ENCODE measurements at places on chromosomes 1 and 21.
A peak's percentile ranks its signal among the peaks of the same experiment; 100 is the strongest.

DNA sequence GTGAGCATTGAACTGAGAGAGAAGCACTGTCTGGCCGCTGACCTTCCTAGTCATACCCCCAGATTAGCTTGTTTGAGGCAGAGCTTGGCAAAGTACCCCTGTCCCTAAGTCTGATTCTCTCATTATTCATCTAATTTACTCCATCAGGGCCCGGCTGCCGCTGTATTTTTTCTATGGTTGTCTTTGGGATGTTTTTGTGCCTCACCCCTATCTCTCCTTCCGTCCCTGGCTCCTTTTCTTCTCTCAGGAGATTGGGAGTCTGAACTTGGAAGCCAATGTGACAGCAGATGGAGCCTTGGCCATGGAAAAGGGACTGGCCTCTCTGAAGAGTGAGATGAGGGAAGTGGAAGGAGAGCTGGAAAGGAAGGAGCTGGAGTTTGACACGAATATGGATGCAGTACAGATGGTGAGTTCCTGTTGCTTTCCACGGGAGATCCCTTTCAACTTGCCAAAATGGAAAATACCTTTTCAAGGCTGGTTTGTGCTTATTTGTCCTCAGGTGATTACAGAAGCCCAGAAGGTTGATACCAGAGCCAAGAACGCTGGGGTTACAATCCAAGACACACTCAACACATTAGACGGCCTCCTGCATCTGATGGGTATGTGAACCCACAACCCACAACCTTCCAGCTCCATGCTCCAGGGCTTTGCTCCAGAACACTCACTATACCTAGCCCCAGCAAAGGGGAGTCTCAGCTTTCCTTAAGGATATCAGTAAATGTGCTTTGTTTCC, 53.9 kb downstream of the LAMC2 start:
- DNase-seq: no peak

DNA sequence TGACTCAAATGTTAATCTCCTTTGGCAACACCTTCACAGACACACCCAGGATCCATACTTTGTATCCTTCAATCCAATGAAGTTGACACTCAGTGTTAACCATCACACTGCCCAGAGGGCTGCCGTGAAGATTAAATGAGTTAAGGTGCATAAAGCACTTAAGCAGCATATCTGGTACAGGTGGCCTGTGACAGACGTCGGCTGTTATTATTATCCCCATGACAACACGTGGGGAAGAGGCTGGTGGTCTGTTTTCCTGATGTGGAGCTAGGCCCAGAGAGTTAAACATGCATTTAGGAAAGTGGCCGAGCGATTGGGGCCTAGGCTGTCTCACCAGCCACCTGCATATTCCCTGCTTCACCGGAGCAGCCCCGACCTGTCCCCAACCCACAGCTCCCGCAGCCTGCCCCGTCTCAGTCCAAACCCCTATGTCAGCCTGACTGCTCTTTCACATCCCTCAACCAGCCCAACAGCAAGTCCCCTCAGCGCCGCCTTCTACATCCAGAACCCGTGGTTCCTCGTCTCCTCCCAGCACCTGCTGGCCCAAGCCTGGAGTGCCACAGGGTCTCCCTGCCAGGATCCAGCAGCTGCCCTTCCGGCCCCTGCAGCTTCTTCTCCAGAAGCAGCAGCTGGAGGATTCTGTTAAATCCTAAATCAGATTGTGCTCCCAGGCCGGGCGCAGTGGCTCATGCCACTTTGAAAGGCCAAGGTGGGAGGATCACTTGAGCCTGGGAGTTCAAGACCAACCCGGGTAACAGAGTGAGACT, 77.9 kb downstream of the FBXO2 start:
- DNase-seq: no peak

GRCh38 chr21:45918835-45919447, 62.6 kb upstream of the COL6A1 start:
- DNase-seq: no peak

DNA sequence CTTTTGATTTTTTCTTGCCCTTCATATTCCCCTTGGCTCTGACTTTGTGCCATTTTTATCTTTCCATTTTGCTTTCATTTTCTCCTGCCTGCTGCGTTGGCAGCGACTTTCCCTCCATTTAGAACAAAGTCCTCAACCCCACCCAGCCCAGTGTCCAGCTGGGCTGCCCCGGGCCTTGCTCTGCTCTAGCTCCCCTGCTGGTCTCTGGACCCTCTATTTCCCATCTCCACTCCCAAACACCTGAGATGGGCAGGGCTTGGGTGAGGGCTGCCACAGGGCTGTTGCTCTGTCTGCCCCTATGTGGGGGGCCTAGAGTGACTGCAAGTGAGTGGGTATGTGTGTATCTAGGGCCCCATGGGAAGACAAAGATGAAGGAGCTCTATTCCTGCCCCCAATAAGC, 7.3 kb upstream of the ADAM15 start:
- DNase-seq: no peak

- DNase-seq: no peak
Observed at GRCh38 chr21:38351176-38351959, 94.6 kb downstream of the KCNJ15 start.

GRCh38 chr1:174872615-174873058, 127.1 kb upstream of the CACYBP start:
- no peak for DNase-seq

DNA sequence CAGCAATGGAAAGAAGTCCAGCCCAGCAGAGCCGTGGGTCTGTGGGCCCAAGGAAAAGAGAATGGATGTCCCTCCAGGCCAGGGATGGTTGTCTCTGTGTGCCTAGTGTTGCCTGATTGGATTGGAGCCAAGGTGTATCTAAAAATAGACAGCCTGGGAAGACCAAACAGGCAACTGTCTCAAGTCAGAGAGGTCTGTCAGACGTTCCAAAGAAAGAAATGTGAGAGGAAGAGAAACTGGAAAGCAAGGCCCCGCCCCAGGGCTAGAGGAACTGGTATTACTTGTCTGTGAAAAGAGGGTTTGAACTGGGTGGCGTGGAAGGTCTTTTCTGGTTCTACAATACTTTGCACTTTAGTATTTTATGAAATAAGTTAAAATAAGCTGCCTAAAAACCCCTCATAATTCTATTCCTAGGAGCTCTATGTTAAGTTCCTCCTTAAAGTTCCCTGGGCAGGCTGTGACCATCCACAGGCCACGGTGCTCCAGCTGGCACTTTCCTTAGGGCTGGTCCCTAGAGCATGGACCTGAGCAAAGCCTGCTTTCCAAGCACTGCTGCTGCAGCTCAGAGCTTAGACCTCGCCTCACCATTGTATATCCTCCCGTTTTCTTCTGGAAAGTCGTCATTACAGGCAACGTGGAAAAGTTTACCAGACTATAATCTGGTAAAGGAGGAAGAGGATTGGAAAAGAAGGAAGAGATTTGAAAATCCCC, 151.6 kb downstream of the DISC1 start:
- DNase-seq: no peak

- DNase-seq: no peak
Observed at GRCh38 chr1:67433837-67434236, 3.6 kb upstream of the SERBP1 start.

- DNase-seq: no peak
Observed at GRCh38 chr1:14215151-14215550, 383.3 kb upstream of the KAZN start.

DNA sequence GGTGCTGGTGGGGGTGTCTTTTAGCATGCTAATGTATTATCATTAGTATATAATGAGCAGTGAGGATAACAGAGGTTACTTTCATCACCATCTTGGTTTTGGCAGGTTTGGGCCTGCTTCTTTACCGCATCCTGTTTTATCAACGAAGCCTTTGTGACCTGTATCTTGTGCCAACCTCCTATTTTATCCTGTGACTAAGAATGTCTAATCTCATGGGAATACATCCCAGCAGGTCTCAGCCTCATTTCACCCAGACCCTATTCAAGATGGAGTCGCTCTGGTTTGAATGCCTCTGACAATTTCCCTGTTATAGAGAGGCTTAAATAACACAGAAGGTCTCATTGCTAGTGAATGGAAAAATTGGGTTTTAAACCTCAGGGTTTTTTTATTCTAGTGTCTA, 300.8 kb upstream of the PROX1 start:
- no peak for DNase-seq

GRCh38 chr1:180171691-180172090, 17.0 kb downstream of the QSOX1 start:
- no peak for DNase-seq

DNA sequence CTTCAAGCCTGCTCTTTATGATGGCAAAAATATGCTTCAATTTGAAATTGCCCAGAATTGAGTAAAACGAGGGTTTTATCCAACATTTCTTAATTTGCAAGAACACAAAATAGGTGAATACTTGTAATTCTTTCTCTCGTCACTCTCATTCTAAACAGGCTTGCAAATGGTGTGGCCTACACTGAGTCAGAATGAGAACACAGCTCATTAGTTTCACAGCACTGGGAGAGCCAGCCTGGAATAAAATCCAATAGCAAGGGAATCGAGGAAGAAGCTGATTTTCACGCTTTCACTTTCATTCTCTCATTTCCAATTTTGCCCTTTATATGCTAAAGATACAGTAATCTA, 537.5 kb downstream of the LTN1 start:
- no peak for DNase-seq

- DNase-seq: no peak
Observed at GRCh38 chr21:44301961-44302406, 2.1 kb downstream of the PFKL start.

- DNase-seq: no peak
Observed at GRCh38 chr1:40383488-40384412, 10.2 kb downstream of the SMAP2 start.

GRCh38 chr1:201762381-201762780, 66.6 kb upstream of the IPO9 start:
- DNase-seq: no peak

DNA sequence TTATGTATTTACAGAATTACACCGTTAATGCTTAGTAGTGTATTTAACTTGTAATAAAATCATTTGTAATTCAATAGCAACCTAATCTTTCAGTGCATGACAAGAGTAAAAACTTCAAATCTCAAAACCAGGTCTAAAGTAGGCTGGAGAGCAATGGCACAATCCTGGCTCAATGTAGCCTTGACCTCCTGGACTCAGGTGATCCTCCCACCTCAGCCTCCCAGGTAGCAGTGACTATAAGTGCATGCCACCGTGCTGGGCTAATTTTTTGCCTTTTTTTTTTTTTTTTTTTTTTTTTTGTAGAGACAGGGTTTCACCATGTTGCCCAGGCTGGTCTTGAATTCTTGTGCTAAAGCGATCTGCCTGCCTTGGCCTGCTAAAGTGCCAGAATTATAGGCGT, 11.3 kb downstream of the IPP start:
- no peak for DNase-seq

DNA sequence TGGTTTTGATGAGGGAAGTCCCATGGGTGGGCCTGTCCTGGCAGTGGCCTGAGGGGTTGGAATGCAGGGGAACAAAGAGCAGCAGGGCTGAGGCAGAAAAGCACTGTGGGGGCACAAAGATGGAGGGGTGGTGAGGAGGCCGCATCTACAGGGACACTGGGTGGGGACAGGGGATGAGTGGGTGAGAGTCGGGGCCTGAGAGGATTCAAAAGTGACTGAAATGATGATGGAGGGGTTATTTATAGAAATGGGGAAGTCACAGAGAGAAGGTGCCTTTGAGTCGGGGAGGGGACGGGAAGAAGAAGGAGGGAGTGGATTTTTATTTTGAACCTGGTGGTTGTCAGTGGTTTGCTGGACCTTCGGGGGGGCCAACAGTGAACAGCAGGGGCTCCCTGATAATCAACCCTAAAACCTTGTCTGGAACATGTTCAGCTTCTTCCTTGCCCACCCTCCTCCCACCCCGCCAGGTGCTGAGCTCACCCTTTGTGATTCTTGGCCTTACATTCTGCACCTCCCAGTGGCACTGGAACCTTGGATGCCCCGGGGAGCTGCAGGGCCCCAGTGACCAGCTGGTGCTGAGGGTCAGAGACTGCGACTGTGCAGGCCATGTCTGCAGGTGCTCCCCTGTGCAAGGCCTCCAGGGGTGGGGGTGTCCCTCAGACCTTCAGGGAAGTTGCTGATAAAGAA, 42.9 kb downstream of the IER5 start:
- no peak for DNase-seq

DNA sequence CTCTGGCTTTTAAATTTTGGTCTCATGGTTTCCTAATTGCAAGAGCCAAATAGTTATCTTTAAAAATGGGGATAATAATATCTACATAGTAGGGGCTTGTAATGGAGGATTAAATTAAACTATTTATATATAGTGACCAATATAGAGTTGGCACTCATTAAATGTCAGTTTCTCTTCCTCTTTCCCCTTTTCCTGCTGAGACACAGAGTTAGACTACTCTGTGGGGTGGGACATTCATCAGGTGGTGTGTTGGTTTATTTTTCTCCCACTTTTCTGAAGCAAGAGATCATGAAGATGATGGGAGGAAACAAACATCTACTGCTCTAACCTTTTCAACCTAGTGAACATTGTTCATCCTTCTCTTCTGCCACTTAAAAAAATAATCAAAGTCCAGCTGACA, 17.3 kb upstream of the RAP1A start:
- no peak for DNase-seq

- no peak for DNase-seq
Observed at GRCh38 chr1:182761396-182762395, 27.9 kb upstream of the NPL start.

DNA sequence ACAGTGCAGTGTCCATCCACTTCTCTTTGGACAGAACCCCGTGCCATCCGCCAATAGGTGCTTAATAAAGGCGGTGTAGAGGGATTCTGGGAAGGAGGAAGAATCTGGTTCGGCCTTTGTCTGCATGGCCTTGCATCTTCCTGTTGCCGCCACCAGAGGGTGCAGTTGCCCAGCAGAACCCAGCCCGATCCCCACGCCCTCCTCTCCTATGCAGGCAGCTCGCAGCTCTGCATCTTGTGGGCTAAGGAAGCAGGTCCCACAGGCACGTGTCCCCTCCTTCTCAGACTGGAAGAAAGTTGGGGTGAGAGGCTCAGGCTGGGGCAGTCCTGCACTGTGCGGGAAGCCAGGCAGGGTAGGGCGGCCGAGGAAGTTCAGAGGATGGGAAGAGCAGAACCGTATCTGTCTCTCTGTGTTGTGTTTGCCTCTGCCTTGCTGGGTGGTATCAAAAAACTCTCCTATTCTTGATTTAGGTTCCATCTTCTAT, 20.8 kb downstream of the NAV1 start:
- peak; percentile 39 for DNase-seq

- DNase-seq: peak; percentile 34
Observed at GRCh38 chr1:111739194-111739924, at the start of gene INKA2. Gene INKA2, minus strand, starts transcription at chr1:111739395. Its CDS starts 153 bp downstream, at chr1:111739242.

DNA sequence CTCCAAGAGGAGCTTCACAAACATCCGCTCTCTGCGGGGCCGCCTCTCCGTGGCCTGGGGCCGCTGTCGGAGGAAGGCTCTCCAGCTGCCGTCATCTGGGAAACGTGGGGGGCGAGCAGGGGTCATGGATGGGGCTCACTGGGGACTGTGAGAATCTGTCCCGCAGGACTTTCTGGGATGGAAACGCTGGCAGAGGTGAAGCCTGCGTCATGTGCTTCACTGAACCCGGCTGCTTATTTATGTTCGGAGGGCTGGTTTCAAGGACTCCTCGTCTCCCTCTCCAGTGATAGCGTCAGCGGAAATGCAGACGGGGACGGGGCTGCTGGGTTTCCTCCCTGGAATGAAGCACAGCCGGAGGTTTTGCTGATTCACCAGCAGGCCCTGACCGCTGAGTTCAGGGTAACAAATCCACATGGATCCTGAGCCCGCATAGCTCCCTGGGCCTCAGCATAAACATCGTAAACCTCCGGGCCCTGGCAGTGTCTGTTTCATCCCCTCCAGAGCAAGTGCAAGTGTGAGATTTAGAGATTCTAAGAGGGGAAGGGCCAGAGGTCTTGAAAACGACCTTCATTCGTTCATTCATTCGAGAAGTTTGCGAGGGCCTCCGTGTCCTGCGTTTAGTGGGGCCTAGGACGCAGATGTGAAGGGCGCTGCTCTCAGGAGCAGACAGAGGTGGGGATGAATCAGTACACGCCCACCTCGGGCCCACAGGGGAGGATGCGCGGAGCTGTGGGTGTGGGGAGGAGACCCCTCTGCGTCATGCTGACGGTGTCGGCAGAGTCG, 7.0 kb upstream of the POFUT2 start:
- no peak for DNase-seq

All from activated T-helper 1 cell treated with anti-CD3 and anti-CD28 coated beads, Interleukin-2, amount 50 U/mL, for 16 hours (primary cell).